ENCODE measurements at places on chromosomes 7 and 10.

- DNase-seq = no peak
Observed at GRCh38 chr7:119964788-119965542, 308.0 kb upstream of the KCND2 start.

DNA sequence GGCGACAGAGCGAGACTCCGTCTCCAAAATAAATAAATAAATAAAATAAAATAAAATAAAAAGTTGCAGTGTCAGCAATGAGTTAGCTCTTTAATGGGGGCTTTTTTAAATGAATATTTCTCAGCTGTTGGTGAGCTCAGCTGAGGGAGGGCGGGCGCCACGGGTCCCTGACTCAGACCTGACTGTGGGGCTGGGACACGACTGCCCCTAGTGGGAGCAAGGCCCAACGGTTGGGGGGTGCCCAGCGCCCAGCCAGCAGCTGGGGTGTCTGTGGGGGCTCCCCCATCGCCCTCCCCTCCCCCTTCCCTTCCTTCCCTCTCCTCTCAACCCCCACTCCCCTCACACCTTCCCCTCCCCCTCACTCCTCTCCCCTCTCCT, 46.6 kb downstream of the PWWP2B start:
- DNase-seq = peak; percentile 64

GRCh38 chr7:2725178-2726105, 37.4 kb downstream of the AMZ1 start:
- DNase-seq = no peak

- DNase-seq = no peak
Observed at GRCh38 chr10:97095701-97096260, 90.0 kb downstream of the SLIT1 start.

Data from CD4-positive, alpha-beta T cell (primary cell).